ENCODE measurements at places on chromosomes 5 and 9. TPM values are rescaled to one million over a fixed set of nuclear protein-coding genes. Genes with fewer than 3 reads are reported as not detected.

- DNase-seq, result no peak
Measured at GRCh38 chr5:125639858-125640257, 783.4 kb upstream of the GRAMD2B start.

DNA sequence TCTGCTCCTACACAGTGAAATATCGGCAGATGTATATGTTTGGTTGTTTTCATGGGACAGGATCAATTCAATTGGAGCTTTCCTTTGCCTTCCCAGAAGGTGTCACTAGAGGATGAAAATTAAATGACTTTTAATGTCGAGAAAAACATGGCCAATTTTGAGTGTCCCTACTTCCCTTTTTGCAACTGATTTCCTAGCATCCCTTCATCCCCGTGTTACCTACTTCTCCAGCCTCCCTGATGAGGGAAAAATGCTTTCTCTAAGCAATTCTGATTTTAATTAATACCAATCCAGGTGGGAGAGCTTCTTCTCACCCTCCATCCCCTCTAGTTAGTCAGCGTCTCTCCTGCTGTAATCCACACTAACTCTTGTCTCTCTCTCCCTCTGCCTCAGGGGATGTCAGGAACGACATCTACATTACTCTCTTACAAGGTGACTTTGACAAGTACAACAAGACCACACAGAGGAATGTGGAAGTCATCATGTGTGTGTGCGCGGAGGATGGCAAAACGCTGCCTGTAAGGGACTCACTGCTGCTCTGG is 64.9 kb downstream of the DOCK2 start:
- no peak for DNase-seq

GRCh38 chr9:70120834-70121510 is 77.3 kb downstream of the MAMDC2 start:
- DNase-seq, result no peak

- no peak for DNase-seq
Measured at GRCh38 chr9:72554221-72554641, 32.8 kb downstream of the TMC1 start.

DNA sequence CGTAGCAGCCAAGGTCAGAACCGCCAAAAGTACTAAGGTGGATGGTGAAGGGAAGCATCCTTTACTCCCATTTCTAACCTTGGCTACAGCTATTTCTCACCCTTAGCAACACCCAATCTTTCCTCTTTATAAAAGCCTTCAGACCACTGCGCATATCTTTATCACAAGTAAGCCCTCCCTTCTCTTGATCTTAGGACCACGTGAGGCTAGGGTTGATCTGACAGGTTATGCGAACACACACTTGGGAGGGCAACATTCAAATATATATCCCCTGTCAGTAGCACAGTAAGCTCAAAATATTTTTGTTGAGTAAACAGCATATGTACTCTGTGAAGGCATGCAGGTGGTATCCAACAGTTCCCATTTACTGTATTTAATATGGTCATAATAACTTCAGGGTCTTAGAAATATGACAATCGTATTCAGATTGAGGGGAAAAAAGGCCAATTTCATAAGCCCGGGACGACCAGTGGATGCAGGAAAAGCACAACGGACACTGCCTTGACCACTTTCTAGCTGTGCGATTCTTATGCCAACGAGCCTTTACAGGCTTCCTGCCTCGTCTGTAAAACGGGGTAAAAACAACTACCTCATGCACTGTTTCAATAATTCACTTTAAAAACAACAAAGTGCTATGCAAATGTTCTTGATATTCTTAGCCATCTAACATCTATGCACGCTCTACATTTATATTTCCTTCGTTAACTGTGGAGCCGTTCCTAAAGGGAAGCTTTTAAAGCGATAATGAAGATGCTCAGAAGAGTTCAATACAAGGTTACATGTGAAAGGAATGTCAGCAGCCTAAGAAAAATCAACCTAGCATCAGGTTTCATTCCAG is 1.3 kb downstream of the ARSB start:
- DNase-seq, result no peak

DNA sequence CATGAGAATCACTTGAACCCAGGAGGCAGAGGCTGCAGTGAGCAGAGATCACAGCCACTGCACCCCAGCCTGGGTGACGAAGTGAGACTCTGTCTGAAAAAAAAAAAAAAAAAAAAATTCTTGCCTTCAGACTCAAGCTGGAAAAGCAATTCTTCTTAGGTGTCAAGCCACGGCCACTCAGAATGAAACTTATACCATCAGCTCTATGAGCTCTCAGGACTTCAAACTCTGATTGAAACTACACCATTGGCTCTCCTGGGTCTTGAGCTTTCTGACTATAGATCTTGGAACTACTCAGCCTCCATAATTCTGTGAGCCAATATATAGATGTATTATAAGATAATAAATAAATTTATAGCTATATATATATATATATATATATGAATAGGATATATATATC is 12.9 kb upstream of the FGF10 start:
- DNase-seq, result no peak

DNA sequence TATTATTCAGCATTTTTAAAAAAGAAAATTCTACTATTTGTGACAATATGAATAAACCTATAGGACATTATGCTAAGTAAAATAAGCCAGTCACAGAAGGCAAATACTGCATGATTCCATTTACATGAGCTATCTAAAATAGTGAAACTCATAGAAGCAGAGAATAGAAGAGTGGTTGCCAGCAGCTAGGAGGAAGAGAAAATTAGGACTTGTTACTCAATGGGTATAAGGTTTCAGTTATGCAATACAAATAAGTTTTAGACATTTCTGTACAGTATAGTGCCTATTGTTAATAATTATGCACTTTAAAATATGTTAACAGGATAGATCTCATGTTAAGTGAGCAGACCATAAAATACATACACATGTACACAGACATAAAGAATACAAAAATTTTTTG is 73.8 kb upstream of the SPINK5 start:
- no peak for DNase-seq

- no peak for DNase-seq
Measured at GRCh38 chr5:7991125-7991821, 122.3 kb downstream of the MTRR start.

DNA sequence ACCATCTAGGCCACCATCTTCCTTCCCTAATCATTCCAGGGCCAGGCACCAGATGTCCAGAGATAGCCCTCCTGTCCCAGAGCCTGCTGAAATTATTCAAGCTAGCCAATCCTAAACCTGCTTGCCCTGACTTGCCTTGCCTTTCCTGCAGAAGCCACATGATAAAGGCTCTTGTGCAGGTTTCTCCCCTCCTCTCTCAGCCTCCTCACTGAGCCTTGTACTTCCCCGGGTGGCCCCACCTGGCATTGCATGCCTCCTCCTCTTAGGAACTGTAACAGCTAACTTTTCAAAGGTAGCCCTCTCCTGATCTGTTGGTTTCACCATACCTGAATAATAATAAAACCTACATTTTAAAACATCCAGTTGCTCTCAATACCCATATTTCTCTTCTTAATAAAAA is 42.6 kb downstream of the DIRAS2 start:
- DNase-seq, result no peak

GRCh38 chr9:116985596-116985995 is 298.5 kb downstream of the TRIM32 start:
- no peak for DNase-seq

- no peak for DNase-seq
Measured at GRCh38 chr5:149724130-149724840, 5.8 kb upstream of the PPARGC1B start.

- DNase-seq, result no peak
Measured at GRCh38 chr5:135814316-135814715, 20.1 kb upstream of the SLC25A48 start.

DNA sequence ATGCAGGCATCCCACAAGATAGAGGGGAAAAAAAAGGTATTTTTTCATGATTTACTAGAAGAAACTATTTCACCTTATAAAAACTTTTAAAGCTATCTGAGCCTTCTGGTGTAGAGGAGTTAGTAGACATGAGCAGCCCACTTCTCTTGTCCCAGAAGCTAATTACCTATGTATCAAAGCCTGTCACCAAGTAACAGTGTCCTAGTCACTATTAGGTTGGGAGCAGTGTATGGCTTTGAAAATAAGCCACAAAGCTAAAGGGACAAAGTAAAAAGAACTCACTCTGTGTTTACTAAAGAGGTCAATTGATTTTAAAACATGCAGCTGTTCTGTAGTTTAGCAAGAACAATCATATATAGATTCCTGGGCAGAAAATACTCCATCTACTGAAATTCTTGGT is 1286.1 kb downstream of the PTPRD start:
- no peak for DNase-seq

- DNase-seq, result no peak
Measured at GRCh38 chr5:170519549-170519948, 15.7 kb downstream of the KCNIP1 start.

DNA sequence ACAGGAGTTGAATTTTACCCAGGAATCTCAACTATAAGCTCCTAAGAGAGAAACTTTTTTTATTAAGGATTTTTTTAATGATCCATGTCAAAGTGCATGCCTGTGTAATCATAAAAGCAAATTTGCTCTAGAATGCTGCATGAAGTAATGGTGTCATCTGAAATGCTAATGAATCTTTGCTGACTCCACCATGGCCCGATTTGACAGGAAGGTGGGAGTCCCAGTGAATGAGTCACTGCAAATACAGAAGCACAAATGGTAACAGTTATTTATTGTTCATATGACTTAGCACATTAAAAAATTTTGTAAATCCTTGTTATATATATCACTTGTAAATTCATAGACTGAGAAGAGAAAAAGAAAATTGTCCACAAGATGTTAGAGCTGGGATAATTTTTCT is 341.3 kb downstream of the RASEF start:
- no peak for DNase-seq

DNA sequence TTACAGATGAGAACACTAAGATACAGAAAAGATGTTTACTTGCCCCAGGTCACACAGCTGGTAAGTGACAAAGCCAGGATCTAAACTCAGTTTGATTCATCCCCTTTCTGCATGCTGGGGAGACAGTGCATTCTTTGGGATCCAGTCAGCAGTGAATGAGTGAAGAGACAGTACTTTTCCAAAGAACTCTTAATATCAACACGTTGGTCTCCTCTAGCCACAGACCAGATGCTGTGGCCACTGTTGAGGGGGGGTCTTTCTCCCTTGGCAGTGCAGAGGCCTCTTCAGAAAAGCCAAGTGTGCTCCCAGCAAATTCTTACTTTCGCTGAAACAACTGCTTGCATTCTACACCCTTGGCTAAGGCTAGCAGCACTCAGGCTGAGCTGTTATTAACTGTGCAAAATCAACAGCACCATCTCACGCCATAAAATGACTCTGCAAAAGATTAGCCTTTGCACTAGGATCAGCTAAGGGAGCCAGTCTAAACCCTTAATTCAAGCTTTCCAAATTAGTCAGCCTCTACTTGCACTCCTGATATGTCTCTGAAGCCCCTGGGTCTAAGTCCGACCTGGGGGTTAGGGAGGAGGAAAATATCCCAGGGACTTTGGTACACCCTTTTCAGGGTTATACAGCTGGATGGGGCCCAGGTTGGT is 4.8 kb upstream of the TMEM171 start:
- no peak for DNase-seq

DNA sequence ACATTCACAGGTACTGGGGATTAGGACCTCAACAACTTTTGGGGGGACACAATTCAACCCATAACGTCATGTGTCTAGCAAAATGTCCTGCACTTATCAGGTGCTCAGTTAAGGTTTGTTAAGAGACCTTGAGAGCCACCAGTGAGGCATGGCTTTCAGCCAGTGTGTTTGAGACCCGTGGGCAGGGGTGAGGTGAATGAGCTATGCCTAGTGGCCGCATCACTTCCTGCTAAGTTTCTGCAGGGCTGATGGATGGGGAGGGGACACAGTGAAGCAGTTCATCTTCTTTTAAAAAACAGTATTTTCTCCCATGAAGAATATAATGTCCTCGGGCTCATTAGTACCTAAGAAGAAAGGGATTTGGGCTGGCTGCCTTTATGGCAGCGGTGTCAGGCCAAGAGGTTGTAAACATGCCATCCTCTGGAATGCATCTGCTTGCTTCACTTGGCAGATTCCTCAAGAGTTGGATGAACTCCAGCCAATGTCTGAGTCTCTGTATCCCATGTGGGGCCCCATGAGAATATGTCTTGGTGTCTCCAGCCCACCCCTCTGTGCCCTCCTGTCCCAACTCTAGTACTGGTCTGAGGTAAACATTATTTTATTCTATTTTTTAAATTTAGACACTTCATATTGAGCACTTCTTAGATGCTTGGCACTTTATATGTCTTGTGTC is 282.2 kb downstream of the CWC27 start:
- no peak for DNase-seq

- no peak for DNase-seq
Measured at GRCh38 chr9:113524468-113524867, 60.9 kb downstream of the RGS3 start.

DNA sequence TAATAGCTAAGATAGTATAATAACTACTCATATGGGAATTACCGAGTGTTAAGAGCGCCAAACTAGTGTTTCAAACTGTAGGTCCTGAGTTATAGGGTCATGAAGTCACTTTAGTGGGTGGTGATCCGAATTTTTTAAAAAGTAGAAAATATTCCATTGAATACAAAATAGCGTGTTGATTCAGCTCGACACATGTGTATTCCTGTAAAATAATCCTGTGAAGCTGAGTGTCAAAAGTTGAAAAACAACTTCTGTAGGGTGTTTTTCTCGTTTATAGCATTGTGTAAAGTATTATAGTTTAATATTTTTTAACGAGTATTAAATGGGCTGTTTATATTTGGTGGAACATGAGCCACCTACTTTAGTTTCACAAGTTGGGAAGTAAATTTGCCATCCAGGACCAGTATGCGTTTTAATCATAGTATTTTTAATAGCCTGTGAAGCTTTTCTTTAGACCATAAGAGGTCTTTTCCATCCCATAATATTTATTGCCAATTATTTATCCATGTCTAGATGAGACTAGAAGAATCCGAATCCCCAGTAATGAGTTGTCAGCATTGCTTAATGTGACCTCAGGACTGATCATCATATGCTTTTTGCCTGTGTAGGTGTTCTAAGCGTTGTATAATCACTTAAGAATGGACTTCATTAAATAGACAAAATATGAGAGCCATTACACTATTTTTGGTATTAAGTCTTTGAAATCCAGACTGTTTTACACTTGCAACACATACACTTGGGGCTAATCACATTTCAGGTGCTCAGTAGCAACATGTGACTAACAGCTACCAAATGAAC is 84.1 kb downstream of the PTPDC1 start:
- DNase-seq, result no peak

The GARNL3 gene
- 5.6 TPM for total RNA-seq

The SNX30 gene
- 13.9 TPM for total RNA-seq

The C1QTNF3 gene
- 2.7 TPM for total RNA-seq

The CCDC192 gene
- total RNA-seq, result 0.51 TPM

Measured in mesenteric fat pad (tissue), 1 donor.